ENCODE measurements at places on chromosomes 7 and 10. TPM values are rescaled to one million over a fixed set of nuclear protein-coding genes. Genes with fewer than 3 reads are reported as not detected.

- H3K27me3 ChIP-seq: no peaks in the 10 kb centered on the region
- no peak for DNase-seq
- H3K4me1 ChIP-seq: no peaks in the 10 kb centered on the region
- H3K4me3 ChIP-seq: no peak overlapping the region
These were observed 250.6 kb upstream of the GALNT17 start for GRCh38 chr7:70881167-70881847.

TFR2 gene
- total RNA-seq: not detected

- no peaks in the 10 kb centered on the region for H3K36me3 ChIP-seq
- H3K4me3 ChIP-seq: no peak overlapping the region
- H3K4me1 ChIP-seq: no peaks in the 10 kb centered on the region
These were observed 1149.2 kb upstream of the CELF2 start for GRCh38 chr10:9868499-9868898.

- H3K4me1 ChIP-seq: no peaks in the 10 kb centered on the region
- no peaks in the 10 kb centered on the region for H3K36me3 ChIP-seq
- no peak overlapping the region for H3K27ac ChIP-seq
These were observed 17.9 kb upstream of the SERPINE1 start for GRCh38 chr7:101108961-101109360.

- no peaks in the 10 kb centered on the region for H3K27me3 ChIP-seq
- H3K4me3 ChIP-seq: no peak overlapping the region
- H3K4me1 ChIP-seq: peaks cover 20% of the 10 kb centered on the region
- H3K36me3 ChIP-seq: no peaks in the 10 kb centered on the region
These were observed 28.0 kb downstream of the GRK5 start for GRCh38 chr10:119235356-119235755.

- H3K27me3 ChIP-seq: no peaks in the 10 kb centered on the region
- no peak overlapping the region for H3K27ac ChIP-seq
- H3K36me3 ChIP-seq: no peaks in the 10 kb centered on the region
- no peak overlapping the region for H3K4me3 ChIP-seq
- H3K4me1 ChIP-seq: no peaks in the 10 kb centered on the region
These were observed 259.8 kb upstream of the SEMA3A start for GRCh38 chr7:84454174-84454959.

Measured in tibial nerve (tissue), 4 donors.